Glomerular endothelial cell (primary cell): ENCODE measurements at places on chromosomes 12 and 14. TPM values are rescaled to one million over a fixed set of nuclear protein-coding genes. Genes with fewer than 3 reads are reported as not detected.

DNA sequence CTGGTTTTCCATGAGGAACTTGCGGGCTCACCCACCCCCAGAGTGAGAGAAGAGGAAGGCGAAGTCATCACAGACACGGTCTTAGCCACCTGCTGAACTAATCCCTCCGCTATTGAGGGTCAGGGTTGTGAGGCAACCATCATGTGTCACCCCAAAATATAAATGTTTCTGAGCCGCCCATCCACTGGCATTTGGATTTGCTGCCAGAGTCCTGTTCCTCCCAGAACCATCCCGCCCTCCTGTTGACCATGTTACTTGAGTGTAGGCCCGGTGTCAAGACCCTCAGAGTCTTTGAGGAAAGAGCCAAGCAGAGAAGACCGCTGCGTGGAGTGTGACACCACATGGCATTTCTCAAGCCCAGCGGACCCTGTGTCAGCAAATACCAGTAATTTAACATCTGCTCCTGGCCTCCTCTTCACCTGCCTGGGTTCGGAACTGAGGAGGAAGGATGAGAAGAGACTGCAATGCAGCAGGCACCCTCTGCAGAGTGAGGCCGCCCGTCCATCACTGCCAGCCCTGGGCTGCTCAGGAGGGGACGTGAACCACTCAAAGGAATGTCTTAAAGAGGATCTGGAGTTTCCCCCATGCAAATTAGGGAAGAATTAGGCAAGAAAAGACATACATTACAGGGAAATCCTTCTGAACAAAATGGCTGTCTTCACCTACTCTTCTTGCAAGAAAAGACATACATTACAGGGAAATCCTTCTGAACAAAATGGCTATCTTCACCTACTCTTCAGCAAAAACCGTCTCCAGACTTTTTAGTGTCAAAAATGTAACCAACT is 100.4 kb downstream of the FBXL14 start:
- no peak for DNase-seq

Gene CATSPERB
- not detected in 2 replicates for total RNA-seq

- no peak for DNase-seq
These were observed at the start of gene MANSC1 for GRCh38 chr12:12349711-12350665. Gene MANSC1, minus strand, starts transcription at chr12:12350242. Its CDS starts 6,928 bp downstream, at chr12:12343314.

Gene ADCY6
- 37.6 and 48.5 TPM in 2 replicates for total RNA-seq

DNA sequence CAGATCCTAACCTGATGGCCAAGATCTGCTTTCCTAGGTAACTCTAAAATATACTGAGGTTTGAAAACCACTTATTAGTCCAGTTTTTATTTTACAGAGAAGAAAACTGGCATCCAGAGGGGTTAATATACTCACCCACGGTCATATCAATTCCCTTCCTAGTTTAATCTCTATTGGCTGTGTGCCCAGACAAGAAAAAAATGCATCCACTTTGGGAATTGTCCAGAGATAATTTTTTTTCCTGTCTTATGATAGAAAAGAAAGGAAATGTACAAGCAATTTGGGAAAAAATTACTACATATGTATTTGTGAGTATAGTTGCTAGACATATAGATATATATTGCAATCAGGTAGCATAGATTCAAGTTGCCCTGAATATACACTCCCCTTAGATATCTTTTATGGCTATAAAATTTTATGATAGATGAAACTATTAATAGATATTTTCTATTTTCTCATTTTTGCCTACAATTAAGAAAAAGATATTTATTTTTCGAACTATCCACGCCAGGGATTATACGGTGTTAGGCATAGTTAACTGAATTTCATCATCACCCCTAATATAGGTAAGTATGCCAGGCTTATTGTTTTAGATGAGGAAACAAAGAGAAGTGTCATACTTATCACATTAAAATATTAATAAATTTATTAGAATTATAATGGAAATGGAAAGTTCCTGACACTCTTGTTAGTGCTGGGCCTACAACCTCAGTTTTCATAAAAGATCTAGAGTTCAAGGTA is 100.5 kb upstream of the SLC38A2 start:
- DNase-seq = no peak

DNA sequence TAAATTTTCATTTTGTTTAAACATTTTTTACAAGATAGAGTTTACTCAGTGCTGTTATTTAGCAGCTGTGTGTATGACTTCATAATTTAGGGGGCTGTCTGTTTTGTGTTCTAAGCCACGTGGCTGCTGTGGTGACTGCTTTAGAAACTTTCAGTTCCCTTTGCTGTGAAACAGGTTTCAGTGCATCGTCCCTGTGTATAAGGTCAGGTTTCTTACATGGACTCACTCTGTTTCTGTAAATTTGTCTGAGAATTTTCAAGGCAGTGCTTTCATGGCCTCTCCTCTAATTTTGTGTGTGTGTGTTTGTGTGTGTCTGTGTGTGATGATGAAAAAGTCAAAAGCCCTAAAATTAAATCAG is 32.4 kb downstream of the BICD1 start:
- DNase-seq = no peak

Gene CNTN1
- total RNA-seq = under 0.01 and 2.3 TPM in 2 replicates

DNA sequence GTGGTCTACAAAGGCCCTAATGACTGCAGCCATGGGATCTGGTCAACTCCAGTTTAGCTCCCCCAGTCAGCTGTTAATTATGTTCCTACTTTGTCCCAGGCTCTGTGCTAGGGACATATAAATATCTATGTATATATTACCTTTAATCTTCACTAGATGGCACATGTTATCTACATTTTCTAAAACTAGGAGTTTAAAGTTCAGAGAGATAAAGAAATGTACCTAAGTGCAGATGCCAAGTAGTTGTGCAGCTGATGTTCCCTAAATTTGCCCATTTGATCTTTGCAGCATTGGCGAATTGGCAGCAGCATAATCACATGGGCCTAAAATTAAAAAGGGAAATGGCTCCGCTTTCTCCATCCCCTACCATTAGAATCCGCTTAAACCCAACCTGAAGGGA is 541.1 kb downstream of the MED13L start:
- no peak for DNase-seq

GRCh38 chr12:19528750-19529149 is 89.5 kb downstream of the AEBP2 start:
- no peak for DNase-seq

DNA sequence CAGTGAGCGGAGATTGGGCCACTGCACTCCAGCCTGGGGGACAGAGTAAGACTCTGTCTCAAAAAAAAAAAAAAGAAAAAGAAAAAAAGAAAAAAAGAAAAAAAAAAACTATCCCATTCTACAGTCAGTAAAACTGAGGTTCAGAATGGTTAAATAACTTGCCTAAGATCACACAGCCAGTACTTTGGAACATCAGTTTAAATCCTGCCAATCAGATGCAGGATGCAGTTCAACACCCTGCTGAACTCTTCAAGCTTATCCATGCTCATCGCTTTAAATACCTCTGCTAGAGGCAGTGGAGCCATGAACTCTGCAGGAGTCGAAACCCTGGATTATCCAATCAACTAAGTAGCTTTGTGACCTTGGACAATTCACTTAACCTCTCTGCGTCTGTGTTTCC is 3.4 kb downstream of the ZNF385A start:
- DNase-seq = no peak

Gene SLC16A7
- 12.6 and 12.7 TPM in 2 replicates for total RNA-seq

Gene DDN
- total RNA-seq = 0.10 and 0.12 TPM in 2 replicates

GRCh38 chr12:106776897-106777296 is 2.4 kb downstream of the RIC8B start:
- no peak for DNase-seq

- DNase-seq = no peak
These were observed 147.1 kb downstream of the SLC15A5 start for GRCh38 chr12:16130343-16130742.
